H1 (cell line): ENCODE measurements at places on chromosomes 6 and 20. TPM values are rescaled to one million over a fixed set of nuclear protein-coding genes. Genes with fewer than 3 reads are reported as not detected.
A peak's percentile ranks its signal among the peaks of the same experiment; 100 is the strongest.

Gene SLC17A3
- not detected in 2 replicates for total RNA-seq

Gene EPPIN
- total RNA-seq = 0.13 TPM in 1 of 2 replicates, not detected in the other

DNA sequence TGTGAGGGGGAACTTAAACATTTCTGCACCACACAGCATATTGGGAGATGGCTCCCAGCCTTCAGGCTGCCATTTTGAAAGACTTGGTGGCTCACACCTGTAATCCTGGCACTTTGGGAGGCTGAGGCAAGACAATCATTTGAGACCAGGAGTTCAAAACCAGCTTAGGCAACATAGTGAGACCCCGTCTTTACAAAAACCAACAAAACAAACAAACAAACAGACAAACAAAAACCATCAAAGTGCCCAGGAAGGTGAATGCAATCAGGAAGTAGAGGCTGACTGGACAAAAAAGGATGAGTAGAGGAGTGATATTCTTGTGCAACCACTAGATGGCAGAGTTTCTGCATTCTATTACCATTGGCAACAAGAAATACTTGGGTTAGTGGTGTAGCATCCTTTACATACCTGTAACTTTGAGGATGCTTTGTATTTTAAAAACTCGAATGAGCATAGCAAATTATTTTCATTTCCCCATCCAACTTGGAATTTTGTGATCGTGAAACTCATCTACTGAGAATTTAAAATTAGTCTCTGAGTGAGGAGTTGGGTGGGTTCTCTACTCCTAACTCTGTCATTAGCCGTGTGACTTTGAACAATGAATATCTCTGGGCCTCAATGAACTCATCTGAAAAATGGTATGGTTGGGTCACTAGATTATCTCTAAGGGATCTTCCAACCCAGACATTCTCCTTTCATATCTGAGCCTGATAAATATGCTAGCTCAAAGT lies 84.4 kb downstream of the CRYBG1 start:
- no peaks in the 10 kb centered on the region for H3K36me3 ChIP-seq
- no peak overlapping the region for H3K27ac ChIP-seq
- no peaks in the 10 kb centered on the region for H3K4me1 ChIP-seq
- H3K27me3 ChIP-seq = no peaks in the 10 kb centered on the region
- no peak overlapping the region for H3K4me3 ChIP-seq

DNA sequence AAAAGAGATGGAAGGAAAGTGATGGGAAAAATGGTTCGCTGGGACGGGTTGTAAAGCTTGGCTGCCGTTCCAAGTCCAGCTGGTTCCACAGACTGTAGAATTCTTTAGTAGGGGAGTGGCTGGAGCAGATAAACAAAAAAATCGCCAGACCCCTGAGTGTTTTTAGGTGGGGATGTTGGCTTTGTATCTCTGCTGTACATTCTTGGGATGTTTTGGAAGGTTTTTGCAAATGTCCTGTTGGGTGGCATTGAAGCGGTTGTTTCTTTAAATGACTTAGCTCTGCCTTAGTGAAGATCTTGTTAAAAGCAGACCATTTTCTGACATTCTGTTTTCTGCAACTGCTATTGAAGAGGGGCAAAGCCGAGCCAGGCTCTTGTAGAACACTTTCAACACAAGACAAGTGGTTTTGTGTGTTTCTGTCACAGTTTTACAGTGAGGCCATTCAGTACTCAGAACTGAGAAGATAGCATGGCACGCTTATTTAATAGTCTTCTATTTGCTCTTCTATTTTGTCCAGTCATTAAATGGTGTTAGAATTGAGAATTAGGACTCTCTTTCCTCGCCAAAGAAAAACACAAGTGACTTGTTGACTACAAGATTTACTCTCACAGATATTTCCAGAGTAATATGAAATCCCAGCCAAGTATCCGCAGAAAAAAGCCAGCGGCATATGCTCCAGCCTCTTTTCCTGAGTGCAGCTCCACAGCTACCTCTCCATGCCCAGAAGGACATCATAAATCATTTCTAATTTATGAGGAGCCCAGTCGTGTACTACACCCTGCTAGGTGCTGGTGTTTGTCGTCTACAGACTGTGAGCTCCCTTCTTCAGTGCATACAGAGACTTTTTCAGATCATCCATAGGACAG lies 65.8 kb downstream of the PHACTR2 start:
- peaks cover 14% of the 10 kb centered on the region for H3K4me1 ChIP-seq
- no peaks in the 10 kb centered on the region for H3K27me3 ChIP-seq
- H3K27ac ChIP-seq = 0 out of 2 replicates have a peak overlapping the region, but pooled peaks have one; percentile 9

Gene TMC2
- not detected in 2 replicates for total RNA-seq

DNA sequence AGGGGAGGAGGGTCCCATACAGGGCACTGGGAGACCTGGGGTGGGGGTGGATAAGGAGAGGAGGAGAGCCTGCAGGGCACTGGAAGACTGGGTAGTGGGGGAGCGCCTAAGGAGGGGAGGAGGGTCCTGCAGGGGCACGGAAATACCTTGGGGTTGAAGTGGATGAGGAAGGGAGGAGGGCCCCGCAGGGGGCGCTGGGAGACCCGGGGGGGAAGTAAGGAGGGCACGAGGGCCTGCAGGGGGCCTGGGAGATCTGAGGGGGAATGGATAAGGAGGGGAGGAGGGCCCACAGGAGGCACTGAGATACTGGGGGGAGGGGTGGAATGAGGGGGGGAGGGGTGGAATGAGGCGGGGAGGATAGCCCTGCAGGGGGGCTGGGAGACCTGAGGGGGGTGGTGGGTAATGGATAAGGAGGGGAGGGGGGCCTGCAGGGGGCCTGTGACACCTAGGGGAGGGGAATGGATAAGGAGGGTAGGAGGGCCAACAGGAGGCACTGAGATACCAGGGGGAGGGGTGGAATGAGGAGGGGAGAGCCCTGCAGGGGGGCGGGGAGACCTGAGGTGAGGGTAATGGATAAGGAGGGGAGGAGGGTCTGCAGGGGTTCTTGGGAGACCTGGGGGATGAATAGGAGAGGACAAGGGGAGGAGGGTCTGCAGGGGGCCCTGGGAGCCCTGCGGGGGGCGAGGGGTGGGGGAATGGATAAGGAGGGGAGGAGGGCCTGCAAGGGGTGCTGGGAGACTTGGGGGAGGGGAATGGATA lies 567 bp upstream of the CTCFL start:
- no peak for DNase-seq
- no peak overlapping the region for H3K27ac ChIP-seq
- H3K36me3 ChIP-seq = no peaks in the 10 kb centered on the region
- H3K4me1 ChIP-seq = no peaks in the 10 kb centered on the region
- H3K27me3 ChIP-seq = no peaks in the 10 kb centered on the region; the same call in 1 of the 2 replicates

DNA sequence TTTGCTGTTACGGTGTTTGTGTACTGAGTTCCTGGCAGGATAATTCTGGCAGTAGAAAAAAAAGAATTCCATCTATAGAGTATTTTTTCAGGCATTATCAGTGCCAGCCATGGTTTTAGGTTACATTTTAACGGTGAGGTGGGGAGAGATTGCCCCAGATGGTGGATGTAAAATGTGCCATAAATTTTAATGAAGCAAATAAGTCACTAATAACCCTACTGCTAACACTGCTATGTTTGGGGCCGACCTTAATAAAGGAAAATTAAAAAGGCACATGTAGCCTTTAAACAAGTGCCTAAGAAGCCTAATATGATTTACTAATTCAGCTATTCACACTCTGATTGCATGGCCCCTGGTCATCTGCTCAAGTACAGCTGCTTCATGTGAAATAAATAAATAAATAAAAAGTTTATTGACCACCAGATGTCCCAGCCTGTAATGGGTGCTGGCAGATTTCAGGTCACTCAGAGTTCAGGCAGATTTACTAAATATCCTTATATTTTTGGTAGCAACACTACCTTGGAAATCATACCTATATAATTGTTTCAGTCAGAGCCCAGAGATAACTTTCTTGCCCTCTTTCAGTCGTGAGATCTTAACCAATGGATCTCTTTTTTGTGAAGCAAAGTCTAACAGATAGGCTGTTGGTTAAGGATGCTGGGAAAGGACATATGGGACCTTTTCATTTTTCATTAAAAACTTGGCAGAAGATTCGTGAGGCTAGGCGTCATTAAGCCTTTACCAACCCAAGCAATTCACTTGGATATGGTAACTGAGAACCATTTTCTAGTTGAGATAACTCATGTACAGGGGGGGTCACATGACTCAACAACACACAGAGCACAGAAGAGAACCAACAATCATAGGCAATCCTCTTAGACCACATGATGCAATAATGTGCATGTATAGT lies 495.0 kb upstream of the NRSN1 start:
- no peaks in the 10 kb centered on the region for H3K4me1 ChIP-seq
- no peak overlapping the region for H3K4me3 ChIP-seq
- DNase-seq = no peak
- H3K36me3 ChIP-seq = no peaks in the 10 kb centered on the region
- no peak overlapping the region for H3K27ac ChIP-seq

DNA sequence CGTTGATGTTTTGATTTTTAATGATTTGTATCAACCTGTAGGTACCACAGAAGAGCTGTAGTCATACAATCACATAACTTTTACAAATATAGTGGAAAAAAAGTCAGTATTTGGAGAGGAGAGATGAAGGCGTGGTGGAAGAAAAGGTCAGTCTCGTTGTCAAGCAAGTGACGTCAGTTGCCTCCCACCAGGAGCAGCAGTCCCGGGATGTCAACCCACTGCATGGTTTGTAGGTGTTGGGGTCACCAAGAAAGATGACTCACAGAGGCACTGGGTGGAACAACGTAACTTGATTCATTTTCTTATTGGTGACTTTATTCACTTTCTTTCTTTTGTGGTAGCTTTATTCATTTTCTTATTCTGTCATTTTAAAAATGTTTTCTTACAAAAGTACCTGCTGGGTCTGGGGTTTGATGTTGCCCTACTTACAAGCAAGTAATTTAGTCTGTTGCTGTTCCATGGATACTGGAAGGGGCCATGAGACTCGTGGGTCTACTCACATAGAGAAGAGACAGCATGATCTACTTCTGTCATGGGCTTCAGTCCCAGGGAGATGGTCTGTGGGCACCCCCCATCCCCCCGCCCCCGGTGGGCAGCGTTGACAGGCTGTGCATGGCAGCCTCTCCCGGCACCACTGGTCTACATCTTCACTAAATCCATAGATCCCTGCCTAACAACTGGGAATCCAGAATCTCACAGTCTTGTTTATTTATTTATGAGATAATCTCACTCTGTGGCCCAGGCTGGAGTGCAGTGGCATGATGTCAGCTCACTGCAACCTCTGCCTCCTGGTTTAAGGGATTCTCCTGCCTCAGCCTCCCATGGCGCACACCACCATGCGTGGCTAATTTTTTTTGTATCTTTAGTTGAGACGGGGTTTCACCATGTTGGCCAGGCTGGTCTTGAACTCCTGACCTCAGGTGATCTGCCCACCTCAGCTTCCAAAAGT lies 36.4 kb upstream of the SYNJ2 start:
- H3K36me3 ChIP-seq = peaks cover 17% of the 10 kb centered on the region
- H3K4me3 ChIP-seq = no peak overlapping the region
- H3K27me3 ChIP-seq = no peaks in the 10 kb centered on the region
- no peak for DNase-seq

- no peaks in the 10 kb centered on the region for H3K27me3 ChIP-seq
- H3K4me1 ChIP-seq = peaks cover 28% of the 10 kb centered on the region
- peak overlapping the region; percentile 76 for H3K27ac ChIP-seq
- peaks cover 2% of the 10 kb centered on the region; the same call in 1 of the 2 replicates for H3K36me3 ChIP-seq
- H3K4me3 ChIP-seq = peak overlapping the region; percentile 36
- no peak for DNase-seq
Measured at GRCh38 chr20:46683939-46684750, 5.1 kb downstream of the TP53RK start.

DNA sequence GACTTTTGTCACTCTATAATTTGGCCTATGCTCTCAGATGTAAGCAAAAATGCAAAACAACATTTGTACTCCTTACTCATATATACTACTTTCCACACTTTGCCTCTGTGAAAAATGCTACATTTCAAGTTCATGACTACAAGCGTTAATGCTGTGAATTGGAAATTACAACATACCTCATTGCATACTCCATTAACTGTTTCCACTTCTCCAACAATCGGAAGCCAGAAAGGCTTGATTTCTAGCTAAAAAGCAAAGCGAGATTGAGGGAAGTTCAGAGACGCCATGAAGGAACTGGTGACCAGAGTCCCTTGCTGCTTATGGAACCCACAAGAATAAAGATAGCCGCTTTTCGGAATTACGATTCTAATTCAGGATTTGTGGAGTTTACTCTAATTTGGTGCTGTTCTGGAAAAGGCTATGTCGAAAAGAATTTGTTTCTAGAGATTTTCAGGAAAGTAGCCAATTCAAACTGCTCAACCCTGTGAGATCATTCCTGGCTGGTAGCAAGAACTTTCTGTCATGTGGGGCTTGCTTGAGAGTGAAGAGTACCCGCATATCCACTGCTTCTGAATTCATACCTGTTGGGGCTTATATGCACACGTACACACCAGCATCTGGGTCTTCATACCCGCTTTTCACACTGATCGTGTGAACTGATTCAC lies 98.0 kb upstream of the CITED2 start:
- H3K4me3 ChIP-seq = no peak overlapping the region
- H3K36me3 ChIP-seq = no peaks in the 10 kb centered on the region
- H3K27ac ChIP-seq = no peak overlapping the region
- no peak for DNase-seq

Gene TRIM15
- total RNA-seq = 0.48 and 0.54 TPM in 2 replicates

Gene IL17F
- total RNA-seq = not detected in 2 replicates

DNA sequence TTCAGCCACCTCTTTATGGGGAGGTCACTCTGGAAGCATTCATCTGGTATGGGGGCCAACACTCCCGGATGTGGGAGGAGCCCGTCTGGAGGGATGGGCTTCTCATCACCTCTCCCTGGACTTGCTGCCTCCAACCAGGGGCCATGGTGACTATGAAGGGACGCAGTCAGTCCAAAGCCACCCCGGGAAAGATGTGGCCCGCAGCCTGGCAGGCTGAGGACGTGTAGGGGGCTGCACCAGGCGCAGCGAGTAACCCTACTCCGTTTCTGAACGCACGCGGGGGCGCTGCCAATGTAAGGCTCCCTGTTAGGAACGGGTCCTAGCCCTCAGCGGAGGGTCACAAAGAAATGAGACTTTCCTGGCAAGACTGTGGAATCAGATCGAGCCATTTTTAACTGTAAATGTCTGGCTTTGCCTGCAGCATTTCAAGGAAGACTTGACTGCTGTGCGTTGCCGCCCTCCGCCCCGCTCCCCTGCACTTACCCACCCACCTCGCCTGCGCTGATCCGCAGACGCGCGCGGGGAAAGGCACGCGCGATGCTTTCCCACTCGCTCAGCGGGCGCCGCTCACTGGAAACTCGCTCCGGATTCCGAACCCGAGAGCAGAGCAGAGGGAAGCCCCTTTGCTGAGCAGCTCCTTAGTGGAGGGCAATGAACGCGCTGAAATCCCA lies 55.1 kb downstream of the IL20RA start:
- no peaks in the 10 kb centered on the region for H3K27me3 ChIP-seq
- no peak overlapping the region for H3K27ac ChIP-seq
- peak; percentile 51 for DNase-seq
- H3K36me3 ChIP-seq = no peaks in the 10 kb centered on the region
- peak overlapping the region; percentile 68 for H3K4me3 ChIP-seq

Gene ACOT13
- total RNA-seq = 40.6 and 42.8 TPM in 2 replicates
